ENCODE measurements at places on chromosomes 7 and 10. TPM values are rescaled to one million over a fixed set of nuclear protein-coding genes. Genes with fewer than 3 reads are reported as not detected.

Gene METTL2B
- total RNA-seq, result 30.3 TPM

Gene MET
- 17.7 TPM for total RNA-seq

Gene ANKMY2
- 0.75 TPM for total RNA-seq

Gene RGR
- total RNA-seq, result 6.0 TPM

Gene GRID1
- total RNA-seq, result 0.41 TPM

Gene PLXDC2
- total RNA-seq, result 12.0 TPM

Gene WDFY4
- 1.2 TPM for total RNA-seq

Gene CCDC172
- total RNA-seq, result not detected

Gene CALHM1
- total RNA-seq, result not detected

Gene ZNF503
- total RNA-seq, result 3.0 TPM

Gene HERPUD2
- total RNA-seq, result 36.7 TPM

Gene CTNNA3
- total RNA-seq, result 2.1 TPM

Gene ELN
- 35.6 TPM for total RNA-seq

Gene SH2D4B
- not detected for total RNA-seq

Gene ANKRD61
- not detected for total RNA-seq

GRCh38 chr10:21257919-21258318 lies 267.6 kb downstream of the SKIDA1 start:
- DNase-seq, result no peak

DNA sequence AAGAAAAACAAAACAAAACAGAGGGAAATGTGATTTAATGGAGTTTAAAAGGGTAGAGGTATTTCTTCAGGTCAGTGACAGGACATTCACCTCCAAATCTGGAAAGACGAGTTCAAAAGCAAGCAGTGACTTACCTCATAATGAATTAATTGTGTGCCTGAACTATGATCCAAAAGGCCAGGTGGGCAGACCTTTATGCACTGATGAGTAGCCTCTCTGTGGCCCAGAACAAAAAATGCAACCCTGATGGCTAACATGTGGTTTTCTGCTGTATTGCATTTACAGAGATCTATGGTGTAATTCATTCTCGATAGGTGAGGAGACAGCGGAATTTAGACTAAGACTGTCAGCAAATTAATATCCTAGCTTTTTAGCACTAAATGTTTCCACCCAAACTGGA lies 142.0 kb downstream of the HDAC9 start:
- no peak for DNase-seq

DNA sequence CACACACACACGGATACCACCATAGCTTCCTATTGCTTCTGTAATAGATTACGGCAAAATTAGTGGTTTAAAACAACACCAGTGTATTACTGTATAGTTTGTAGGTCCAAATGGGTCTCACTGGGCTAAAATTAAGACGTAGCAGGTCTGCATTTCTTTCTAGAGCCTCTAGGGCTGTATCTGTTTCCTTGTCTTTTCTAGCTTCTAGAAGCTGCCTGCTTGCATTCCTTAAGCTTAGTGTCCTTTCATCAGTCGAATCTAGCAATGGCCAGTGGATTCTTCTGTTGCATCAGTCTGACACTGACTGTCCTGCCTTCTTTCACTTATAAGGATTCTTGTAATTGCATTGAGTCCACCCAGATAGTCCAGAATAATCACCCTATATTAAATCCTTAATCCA lies 882.3 kb downstream of the PCDH15 start:
- no peak for DNase-seq

GRCh38 chr10:49700997-49701396 lies 21.5 kb downstream of the C10orf53 start:
- no peak for DNase-seq

DNA sequence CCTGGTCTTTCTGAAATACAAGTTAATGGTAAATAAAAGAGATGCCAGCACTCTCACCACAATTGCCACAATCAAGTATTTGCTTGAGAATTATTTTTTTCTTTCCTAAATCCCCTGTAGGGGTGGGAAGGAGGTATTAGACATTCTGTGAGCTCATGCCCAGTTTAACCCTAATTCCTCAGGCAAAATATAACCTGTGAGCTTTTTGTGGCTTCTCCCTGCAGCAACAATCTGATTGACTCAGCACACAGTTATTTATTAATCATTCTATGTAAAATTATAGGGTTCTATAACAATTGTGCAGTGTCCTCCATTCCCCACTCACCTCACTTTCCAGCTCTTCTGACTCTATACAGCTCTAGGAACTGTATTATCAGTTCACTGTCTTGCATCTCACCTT lies 66.3 kb downstream of the GLI3 start:
- no peak for DNase-seq

- no peak for DNase-seq
Measured at GRCh38 chr10:31765541-31765940, 163.1 kb downstream of the ARHGAP12 start.

- DNase-seq, result no peak
Measured at GRCh38 chr7:79434867-79435266, 18.6 kb downstream of the MAGI2 start.

- DNase-seq, result no peak
Measured at GRCh38 chr10:133140417-133141143, 19.4 kb upstream of the KNDC1 start.

GRCh38 chr7:82740246-82740848 lies 296.8 kb upstream of the CACNA2D1 start:
- peak; percentile 19 for DNase-seq

DNA sequence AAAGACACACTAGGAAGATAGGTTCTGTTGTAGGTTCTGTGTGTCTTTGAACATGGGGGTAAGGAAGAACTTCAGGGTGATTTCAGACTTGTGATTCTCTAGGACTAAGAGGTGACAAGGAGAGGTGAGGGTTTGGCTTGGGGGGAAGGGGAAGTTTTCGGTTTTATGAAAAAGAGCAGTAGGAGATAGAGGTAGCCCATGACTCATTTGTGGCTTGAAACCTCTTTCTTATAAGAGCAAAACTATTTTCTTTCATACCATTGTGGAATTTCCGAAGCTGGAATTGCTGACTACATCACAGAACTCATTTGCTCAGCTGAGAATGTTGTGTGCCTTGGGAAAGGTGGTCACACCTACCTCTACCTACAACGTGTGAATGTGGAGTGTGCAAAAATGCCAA lies 39.6 kb upstream of the IKZF1 start:
- DNase-seq, result no peak

DNA sequence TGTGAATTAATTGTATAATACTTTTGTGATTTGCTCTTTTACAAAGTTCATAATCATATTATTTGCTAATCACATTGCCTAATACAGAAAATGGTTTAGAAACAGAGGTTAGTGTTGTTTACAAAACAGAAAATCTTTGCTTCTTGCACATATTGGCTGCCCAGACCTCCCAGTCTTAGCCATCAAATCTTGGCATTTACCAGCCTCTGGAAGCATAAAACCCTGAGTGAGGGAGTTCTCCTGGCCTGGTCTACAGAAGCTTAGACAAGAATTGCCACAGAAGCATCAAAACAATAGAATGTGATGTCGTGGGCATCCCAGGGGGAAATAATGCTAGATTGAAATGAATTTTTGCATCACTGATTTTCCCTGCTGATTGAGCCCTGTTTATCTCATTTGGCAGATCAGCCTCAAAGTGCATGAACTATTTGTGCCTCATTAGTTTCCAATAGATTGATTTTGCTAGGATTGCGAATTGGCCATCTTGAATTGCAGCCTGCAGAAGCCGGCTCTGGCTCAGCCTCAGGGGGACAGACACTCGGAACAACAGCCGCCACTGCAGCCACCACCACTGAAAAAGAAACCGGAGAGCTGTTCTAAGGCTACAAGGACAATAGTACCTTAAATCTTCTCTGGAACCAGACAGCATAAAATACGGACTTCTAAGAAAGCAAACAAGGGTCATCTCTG lies 11.1 kb upstream of the SORBS1 start:
- no peak for DNase-seq

DNA sequence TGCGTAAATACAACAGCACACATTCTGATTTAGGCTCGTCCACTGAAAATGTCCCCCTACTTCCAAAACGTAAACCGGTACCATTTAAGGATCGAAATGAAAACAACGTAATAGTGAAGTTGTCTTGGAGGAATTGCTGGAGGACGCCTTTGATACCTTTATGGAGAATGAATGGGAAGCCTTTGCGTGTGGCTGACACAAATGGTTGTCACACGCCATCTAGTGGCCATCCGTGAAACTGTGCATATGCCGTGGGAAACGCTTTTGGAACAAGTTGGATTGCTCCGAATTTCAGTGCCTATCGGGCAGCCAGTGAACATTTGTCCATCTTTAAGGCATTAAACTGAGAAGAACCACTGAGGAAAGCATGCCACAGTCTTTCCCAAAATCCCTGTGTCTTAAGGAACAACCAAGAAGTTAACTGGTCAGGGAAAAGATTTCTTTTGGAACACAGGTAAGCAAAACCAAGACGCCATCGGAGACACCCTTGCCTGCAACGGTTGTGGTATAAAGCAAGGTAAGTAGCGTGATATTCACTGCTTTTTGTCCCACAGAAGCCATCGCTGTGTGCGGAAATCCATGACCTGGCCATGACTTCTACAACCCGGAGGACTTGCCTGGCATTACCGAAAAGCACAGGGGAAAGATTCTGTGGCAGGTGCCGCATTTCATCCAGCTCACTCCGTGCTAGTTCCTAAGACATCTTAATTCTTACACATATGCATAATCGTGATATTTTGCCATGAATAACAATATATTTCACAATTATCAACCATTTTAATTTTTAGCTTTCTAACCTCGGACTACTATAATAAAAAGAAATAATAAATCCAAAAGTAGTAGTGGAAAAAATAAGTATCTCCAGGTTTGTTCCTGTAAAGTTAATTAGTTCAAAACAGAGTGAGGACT lies 100.6 kb downstream of the FAM204A start:
- peak; percentile 80 for DNase-seq

- no peak for DNase-seq
Measured at GRCh38 chr10:72025832-72026231, 61.6 kb downstream of the CHST3 start.

GRCh38 chr7:151461942-151462230 lies 21.9 kb upstream of the CRYGN start:
- no peak for DNase-seq

- DNase-seq, result no peak
Measured at GRCh38 chr7:50644586-50644985, 79.4 kb upstream of the DDC start.

- DNase-seq, result no peak
Measured at GRCh38 chr10:131868436-131868835, 32.4 kb upstream of the PPP2R2D start.

GRCh38 chr7:154415709-154416399 lies 363.7 kb downstream of the DPP6 start:
- DNase-seq, result no peak

DNA sequence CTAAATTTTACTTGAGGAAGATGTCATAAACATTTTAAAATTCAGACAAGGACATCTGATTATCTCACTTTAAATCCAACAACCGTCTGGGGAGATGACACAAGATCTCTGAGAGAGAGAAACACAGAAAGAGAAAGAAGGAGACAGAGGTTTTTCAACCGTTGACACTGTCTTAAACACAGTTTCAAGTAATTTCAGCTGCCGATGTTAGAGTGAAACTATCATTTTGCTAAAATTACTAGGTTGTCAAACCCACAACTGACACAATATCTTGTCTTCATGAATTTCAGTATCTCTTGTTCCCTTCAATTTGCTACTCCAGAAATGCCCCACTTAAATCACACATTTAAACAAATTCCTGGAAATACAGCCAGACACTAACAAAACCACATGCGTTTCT lies 174.8 kb downstream of the RAPGEF5 start:
- no peak for DNase-seq

DNA sequence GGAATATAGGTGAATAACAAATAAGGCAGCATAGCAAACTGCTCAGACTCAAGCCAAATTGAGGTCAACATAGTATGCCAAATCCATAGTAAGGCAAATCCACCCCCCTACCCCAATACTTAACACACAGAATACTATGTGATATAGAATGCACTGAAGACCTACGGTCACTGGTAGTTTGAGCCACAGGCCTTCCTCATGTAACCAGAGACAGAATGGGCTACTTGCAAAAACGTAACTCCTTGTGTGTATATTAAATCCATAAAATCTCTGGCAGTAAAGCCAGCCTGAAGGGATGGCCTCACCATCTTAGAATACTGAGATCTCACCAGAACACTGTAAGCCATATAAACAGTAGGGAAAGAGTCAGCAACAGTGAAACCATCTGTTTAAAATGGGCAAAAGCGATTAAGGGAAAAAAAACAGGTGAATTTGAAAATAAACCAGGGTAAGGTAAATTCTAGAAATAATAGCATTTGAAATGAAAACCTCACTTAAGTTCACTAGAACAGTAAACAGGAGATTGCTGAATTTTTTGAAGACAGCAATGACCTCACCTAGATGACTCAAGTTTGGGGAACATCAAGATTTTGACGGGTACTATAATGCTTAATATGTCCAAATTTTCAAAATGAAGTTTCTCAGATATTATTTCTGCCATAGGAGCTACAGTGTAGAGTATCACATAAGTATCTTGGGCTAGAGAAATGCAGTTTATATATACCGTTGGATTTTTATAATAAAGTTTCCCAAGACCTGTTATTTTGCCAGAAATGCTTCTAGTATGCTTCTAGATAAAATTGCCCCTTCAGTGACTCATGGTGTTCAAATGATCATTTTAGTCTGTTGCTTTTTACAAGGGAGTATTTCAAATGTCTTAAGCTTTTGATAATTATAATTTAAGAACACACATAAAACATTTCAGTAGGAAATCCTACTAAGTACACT lies 13.9 kb downstream of the HNRNPA2B1 start:
- DNase-seq, result no peak

DNA sequence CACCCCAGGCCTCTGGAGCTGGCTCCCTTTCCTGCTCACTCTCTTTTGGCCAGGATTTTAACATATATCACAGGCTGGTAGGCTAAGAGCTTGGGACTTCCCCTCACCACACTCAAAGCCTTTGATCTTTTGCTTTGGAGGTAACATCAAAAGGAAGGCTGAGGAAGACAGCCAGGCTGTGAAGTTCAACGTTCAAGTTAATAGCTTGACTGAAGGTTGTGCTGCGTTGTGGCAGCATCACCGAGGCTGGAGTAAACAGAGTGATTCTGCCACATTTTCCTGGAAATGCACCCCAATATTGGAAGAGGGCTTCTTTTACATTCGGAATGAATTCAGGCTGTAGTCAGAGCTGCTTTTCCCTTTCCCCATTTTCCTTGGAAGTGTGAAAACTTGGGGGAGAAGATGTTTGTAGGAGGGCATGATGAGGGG lies 57.3 kb downstream of the TCF7L2 start:
- DNase-seq, result no peak

DNA sequence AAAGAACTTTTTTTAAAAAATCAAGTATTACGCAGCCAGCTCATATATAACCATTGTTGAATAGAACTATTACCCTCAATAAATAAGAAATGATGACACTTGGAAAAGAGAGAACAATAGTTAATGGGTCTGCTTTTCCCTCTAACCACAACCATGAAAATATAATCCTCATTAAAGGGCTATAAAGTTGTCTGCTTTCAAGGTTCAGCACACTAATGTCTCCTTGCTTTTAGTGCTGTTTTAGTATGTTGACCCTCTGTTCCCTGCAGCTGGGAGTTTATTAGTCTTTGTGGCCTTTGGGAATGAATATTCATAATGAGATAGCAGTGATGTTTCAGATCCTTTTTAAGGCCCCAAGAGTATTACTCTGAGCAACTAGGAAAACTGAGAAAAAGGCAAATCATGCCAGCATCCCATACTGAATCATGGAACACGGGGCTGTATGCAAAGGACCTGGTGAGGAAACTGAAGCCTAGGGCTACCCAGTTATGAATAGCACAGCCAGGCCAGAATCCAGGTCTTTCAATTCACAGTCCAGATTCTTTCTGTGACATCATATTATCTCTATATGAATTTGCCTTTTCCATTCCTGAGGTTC lies 332.0 kb upstream of the LRGUK start:
- no peak for DNase-seq
